ENCODE measurements at places on chromosomes 1 and 21. TPM values are rescaled to one million over a fixed set of nuclear protein-coding genes. Genes with fewer than 3 reads are reported as not detected.

HOOK1 gene
- 4.1 TPM for polyA plus RNA-seq

ZBED6 gene
- 11.3 TPM for polyA plus RNA-seq

SLAMF7 gene
- polyA plus RNA-seq: 0.71 TPM

CNR2 gene
- 0.05 TPM for polyA plus RNA-seq

LCE1F gene
- polyA plus RNA-seq: not detected
